Stimulated activated CD8-positive, alpha-beta memory T cell treated with anti-CD3 and anti-CD28 coated beads, Interleukin-4, amount 100 ng/mL, for 24 hours (primary cell): ENCODE measurements at places on chromosomes 11 and 22.

DNA sequence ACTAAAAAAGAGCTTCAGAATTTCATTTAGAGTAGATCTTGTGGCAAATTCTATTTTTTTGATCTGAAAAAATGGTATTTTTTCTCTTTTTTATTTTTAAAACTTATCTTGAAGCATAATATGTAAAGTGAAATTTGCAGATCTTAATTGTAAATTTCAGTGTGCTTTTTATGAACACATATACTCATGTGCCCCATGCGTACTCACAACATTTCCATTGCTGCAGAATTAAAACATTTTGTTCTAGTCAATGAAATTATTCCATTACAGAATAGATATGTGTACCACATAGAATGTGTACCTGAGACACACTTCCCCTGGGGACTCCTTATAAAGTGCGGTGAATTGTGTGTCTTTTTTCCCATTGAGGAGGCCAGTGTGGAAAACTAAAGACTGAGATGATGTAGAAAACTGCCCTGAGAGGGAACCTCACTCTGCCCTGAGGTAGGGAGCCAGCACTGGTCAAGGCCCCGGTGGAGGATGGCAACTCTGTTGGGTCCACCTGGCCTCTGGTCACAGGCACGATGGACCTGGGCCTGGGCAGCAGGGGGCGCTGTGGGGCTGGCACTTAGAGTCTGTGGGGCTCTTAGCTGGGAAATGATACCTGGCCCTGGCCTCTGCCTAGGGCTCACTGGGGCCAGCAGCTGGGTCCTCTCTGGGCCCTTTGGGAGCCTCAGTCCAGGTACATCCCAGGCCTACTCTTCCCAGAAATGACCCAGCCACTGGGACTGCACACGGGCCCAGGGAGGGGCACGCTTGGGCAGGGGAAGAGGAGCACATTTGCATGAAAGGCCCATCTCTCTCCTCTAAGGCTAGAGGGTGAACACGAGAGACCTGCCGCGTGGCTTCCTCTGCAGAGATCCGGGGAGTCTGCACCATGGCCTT is 77.9 kb upstream of the TOP3B start:
- peak; percentile 42 for DNase-seq

GRCh38 chr22:46318576-46318975 is 16.9 kb upstream of the TRMU start:
- DNase-seq, result no peak

- no peak for DNase-seq
Measured at GRCh38 chr22:43177479-43177878, 9.5 kb downstream of the TTLL12 start.

GRCh38 chr11:2386591-2386990 is 9.5 kb downstream of the CD81 start:
- no peak for DNase-seq

DNA sequence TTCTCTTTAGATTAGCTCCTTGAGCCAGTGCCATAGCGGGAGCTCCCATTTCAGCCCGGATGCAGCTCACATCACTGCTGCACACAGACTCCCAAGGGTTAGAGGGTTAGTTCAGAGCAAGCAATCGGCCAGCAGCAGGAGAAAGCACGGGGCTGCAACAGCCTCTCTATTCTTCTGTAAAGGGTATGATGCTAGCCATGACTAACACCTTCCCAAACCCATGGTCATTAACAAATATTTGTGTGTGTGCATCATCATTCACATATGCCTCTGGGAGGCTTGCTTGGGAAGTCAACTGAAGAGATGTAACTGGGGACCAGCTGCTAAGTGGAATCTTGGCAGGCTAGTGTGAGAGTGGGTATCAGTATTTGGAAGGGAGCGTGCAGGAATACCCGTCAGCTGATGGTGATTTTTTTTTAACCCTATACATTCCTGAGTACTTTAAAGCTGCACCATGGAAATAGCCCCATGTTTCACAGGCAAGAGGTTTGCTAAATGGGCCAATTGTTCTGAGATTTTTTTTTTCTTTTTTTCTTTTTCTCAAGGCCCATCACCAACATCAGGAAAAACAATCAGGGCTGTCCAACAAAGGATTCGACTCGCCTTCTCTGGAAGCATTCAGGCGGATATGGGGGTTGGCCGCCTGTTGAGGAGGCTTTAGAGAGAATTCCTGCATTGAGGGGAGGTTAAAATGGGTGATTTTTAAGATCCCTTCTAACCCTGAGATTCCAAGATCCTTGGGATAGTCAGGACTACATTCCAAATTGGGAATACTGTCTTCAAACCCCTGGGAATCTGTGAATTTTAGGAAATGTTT is 33.2 kb upstream of the CCDC89 start:
- no peak for DNase-seq

GRCh38 chr22:19574247-19574646 is 50.0 kb upstream of the CLDN5 start:
- no peak for DNase-seq

DNA sequence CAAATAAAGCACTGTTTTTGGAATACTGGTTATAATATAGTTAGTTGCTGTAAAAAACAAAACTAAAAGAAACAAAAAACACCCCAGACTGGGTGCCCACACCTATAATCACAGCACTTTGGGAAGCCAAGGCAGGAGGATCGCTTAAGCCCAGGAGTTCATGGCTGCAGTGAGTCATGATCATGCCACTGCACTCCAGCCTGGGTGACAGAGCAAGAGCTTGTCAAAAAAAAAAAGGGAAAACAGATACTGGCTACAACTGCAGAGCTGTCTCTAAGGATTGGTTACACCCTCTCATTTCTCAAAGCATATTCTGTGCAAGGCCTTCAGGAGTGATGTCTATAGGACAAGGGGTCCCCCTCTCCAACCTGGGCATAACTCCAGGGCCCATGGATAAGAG is 14.6 kb upstream of the STK33 start:
- DNase-seq, result no peak

GRCh38 chr11:22688914-22689313 is 22.5 kb downstream of the GAS2 start:
- DNase-seq, result no peak

DNA sequence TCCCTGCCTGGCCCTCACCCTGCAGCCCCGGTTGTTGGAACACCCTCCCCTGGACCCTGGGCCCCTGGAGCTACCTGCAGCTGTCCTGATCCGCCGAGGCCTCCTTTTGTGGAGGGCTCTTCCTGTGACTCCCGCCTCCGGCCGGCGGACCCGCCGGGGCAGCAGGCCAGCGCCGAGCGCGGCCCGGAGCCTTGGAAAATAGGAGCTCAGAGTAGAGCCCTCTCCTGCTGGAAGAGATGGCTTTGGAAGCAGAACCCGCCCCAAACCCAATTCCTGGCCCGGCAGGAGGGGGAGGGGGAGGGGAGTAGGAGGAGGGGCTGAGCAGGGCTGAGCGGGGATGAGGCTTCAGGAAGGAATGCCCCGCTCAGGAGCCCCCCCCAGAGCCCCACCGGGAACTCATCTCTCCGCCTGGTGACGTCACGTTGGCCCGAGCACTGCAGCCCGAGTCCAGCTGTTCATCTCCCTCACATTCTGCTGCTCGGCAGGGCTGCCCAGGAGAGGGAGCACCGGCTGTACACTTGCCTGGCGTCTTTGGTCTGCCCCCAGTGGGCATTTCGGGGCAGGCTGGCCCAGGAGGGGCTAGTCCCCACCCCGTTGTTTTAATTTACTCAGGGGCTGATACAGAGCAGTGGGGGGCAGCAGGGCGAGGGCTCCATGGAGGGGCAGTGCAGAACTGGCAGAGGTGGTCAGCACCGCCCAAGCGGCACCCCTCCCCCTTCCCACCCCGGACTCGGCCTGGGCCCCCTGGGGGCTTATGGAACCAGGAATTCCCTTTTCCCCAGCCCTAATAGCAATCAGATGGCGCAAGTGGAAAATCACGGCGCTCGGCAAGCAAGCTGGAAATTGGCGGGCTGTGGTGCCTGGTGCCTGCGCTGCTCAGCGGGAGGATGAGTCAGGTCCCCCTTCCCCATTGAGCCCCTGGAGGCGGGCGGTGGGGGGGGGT is at the start of gene MRGPRF:
Gene MRGPRF, minus strand, starts transcription at position 238 of the 943 bp plus-strand sequence. CDS start 3,345 bp downstream, outside the sequence.
- no peak for DNase-seq

DNA sequence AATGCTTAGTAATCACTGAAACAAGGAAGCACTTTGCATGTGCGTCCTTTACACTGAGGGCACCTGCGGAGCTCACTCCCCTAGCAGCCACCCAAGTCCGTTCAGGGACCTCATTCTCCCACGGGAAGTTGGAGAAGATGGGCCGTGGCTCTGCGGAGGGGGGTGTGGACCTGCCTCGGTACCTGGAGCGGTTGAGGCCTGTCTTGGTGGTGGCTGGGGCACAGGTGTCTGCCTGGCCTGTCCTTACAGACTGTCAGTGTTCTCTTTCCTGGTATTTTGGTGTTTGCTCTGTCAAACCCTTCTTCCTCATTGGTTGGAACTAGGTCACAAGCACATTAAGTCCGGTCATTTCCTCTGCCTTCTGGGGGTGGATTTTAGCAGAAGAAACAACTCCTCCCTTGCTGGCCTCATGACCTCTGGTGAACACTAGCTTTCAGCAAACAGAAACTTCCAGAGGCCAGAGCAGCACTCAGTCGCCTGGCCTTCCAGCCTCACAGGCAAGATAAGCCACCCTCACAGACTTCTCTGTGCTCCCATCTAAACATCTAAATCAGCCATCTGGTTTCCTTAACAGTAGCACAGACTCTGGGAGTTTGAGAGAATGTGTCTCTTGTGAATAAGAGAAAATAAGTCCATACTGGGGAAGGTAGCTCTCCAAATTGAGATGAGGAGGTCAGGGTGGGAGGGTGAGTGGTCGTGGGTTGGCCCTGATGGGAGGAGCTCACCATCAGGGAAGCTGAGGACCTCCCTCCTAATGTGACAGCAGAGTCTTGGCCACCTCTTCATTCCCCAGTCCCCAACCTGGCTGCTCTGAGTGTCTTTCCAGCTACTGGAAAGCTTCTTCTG is 8.6 kb downstream of the SNAP29 start:
- no peak for DNase-seq

GRCh38 chr11:71080239-71081097 is 171.9 kb downstream of the SHANK2 start:
- peak; percentile 30 for DNase-seq

GRCh38 chr11:105074166-105074530 is 29.0 kb upstream of the CARD16 start:
- DNase-seq, result no peak

DNA sequence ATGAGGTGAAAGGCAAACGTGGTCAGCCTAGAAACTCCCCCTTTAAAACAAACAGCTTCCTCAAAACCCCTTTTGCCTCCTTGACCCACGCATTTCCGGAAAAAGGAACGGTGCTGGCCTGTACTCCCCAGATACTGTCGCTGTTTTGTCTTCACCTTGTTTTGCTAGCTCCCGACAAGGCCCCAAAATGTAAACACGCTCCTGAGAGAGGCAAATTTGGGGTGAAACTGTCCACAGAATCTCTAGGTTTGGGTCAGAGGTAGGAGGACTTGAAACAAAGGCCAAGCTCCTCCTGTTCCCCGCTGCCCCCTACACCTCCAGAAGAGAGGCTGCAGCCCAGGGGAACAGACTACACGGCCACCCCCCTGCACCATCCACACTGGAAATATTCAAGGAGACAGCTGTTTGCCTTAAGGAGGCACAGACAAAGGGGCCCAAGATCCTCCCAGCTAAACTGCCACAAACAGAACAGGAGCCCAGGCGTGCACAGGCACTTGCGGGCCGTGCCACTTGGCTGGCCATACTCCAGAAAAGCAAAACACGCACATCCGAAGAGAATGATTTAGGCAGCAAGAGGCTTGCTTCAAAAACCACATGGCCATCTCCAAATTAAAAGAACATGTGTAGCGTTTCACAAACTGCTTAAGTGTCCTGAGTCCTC is 160.5 kb upstream of the GRK3 start:
- no peak for DNase-seq

- DNase-seq, result no peak
Measured at GRCh38 chr11:19673924-19674729, 38.5 kb upstream of the NAV2 start.

GRCh38 chr11:120578596-120579154 is 67.1 kb downstream of the GRIK4 start:
- DNase-seq, result no peak

GRCh38 chr11:126797457-126798169 is 203.0 kb downstream of the KIRREL3 start:
- no peak for DNase-seq

DNA sequence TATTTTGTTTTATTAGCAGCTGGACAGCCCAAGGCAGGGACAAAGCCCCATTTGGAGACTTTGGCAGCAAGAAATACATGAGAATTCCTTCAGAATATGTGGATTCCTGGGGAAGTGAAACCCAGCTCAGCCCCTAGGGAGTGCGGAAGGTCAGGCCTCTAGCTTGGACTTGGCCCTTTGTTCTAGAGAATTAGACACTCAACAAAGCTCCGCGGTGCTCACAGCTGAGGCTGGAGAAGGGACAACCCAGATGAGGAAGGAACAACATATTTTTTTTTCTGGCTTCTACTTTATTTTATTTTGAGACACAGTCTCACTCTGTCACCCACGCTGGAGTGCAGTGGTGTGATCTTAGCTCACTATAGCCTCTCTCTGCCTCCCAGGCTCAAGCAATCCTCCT is 44.7 kb upstream of the SEPTIN5 start:
- DNase-seq, result no peak

- DNase-seq, result no peak
Measured at GRCh38 chr11:72745511-72745910, 6.7 kb downstream of the ARAP1 start.

GRCh38 chr11:86182976-86183584 is 61.5 kb upstream of the EED start:
- peak; percentile 52 for DNase-seq

GRCh38 chr22:19527321-19527721 is 3.1 kb upstream of the CLDN5 start:
- DNase-seq, result no peak

- no peak for DNase-seq
Measured at GRCh38 chr11:73755670-73756069, 5.2 kb downstream of the RAB6A start.

DNA sequence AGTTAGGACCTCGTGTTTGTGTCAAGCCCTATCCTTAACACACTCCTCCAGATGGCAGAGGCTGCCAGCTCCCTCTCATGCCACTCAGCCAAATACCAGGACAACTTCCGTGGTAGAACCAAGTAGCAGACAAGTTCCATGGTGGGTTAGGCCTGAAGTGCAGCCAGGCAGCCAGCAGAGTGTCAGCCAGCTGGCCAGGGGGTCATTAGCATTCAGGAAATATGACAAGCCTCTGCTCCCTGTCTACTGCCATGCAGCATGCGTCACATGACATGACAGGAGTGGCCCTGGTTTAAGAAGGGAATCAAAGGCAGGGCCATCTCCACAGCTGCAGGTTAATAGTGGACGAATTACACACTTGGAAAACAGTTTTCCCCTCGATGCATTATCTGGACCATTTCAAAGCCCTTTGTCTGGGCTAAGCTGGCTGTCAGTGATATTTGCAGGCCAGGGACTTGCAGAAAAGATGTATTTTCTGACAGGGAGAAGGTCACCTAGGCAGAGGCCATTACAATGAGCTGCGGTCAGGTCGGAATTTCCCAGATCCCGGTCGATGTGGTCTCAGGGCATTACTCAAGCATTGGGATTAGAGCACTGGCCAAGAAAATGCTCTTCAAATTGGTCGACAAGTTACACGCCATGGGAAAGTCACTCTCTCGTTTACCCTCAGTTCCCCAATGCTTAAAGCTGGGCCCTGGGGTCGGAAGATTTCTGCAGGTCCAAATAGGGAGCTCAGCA is 461.7 kb upstream of the CADM1 start:
- DNase-seq, result no peak
